ENCODE measurements at places on chromosomes 12 and 14.
A peak's percentile ranks its signal among the peaks of the same experiment; 100 is the strongest.

DNA sequence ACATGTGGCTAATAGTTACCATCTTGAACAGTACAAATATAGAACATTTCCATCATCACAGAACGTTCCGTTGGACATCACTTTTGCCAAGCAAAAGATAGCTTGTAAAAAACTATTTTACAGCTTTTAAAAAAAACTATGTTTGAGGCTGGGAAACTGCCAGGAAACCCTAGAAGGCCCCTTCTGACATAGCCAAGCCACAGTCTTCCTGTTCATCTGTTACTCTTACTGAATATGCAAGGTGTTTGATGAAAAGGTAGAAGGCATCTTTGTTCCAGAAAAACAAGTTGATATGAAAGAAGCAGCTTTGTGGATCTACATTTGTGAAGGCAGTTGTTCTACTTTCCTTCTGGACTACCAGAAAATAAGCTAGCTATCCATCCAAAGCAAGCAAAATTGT is 23.6 kb upstream of the WNK1 start:
- no peak for DNase-seq
- H3K27ac ChIP-seq: no peak overlapping the region
- peaks cover 1% of the 10 kb centered on the region for H3K36me3 ChIP-seq
- no peaks in the 10 kb centered on the region for H3K27me3 ChIP-seq
- no peak overlapping the region for H3K4me3 ChIP-seq

DNA sequence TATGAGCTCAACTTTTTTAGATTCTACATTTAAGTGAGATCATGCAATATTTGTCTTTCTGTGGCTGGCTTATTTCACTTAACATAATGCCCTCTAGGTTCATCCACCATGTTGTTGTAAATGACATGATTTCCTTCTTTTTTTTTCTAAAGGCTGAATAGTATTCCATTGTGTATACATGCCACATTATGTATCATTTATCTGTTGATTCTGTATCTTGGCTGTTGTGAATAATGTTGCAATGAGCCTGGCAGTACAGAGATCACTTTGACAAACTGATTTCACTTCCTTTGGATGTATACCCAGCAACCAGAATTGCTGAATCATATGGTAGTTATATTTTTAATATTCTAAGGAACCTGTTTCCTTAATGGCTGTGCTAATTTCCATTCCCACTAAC is 19.1 kb downstream of the FBXW8 start:
- DNase-seq: no peak
- H3K4me3 ChIP-seq: no peak overlapping the region
- no peak overlapping the region for H3K27ac ChIP-seq

GRCh38 chr12:45326358-45326975 is 110.6 kb downstream of the ANO6 start:
- DNase-seq: no peak
- H3K4me3 ChIP-seq: no peak overlapping the region
- H3K4me1 ChIP-seq: no peaks in the 10 kb centered on the region
- no peaks in the 10 kb centered on the region for H3K27me3 ChIP-seq
- H3K36me3 ChIP-seq: peaks cover 10% of the 10 kb centered on the region
- H3K27ac ChIP-seq: no peak overlapping the region

GRCh38 chr12:53757101-53757770 is 5.5 kb upstream of the CISTR start:
- H3K27ac ChIP-seq: no peak overlapping the region
- DNase-seq: peak; percentile 77
- no peaks in the 10 kb centered on the region for H3K36me3 ChIP-seq
- peaks cover 18% of the 10 kb centered on the region for H3K4me1 ChIP-seq
- peaks cover 25% of the 10 kb centered on the region for H3K27me3 ChIP-seq
- H3K4me3 ChIP-seq: peak overlapping the region; percentile 15

GRCh38 chr12:58883576-58884334 is 36.5 kb downstream of the LRIG3 start:
- H3K27ac ChIP-seq: no peak overlapping the region
- DNase-seq: no peak
- H3K27me3 ChIP-seq: no peaks in the 10 kb centered on the region
- H3K4me3 ChIP-seq: no peak overlapping the region
- no peaks in the 10 kb centered on the region for H3K4me1 ChIP-seq
- no peaks in the 10 kb centered on the region for H3K36me3 ChIP-seq

- no peak for DNase-seq
- H3K36me3 ChIP-seq: peaks cover 18% of the 10 kb centered on the region
- no peaks in the 10 kb centered on the region for H3K27me3 ChIP-seq
- peaks cover 40% of the 10 kb centered on the region for H3K4me1 ChIP-seq
- peak overlapping the region; percentile 67 for H3K4me3 ChIP-seq
These were observed 19.8 kb downstream of the DAD1 start for GRCh38 chr14:22569106-22569736.

DNA sequence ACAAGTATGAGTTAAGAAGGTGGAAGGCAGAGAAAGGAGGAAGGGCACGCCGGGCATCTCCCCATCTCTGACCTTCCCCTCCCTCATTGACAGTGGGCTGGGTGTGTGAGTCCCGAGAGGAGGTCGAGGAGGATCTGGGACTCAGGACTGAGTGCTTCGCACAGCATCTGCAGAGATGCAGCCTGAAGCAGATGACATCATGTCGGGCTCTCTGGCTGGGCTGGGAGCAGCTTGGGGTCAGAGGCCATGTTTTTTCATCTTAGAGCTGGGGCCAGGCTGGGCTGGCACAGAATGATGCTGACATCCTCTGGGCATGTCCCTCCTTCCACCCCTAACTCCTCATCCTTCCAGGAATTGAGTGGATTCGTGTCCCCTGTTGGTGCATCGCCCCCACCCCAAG is 43.5 kb downstream of the CMKLR1 start:
- no peak overlapping the region for H3K27ac ChIP-seq
- no peak for DNase-seq
- no peak overlapping the region for H3K4me3 ChIP-seq
